Activated effector memory CD4-positive, alpha-beta T cell treated with Interleukin-2 at 50 U/mL for 16 hours (primary cell): ENCODE measurements at places on chromosomes 2 and 18.

GRCh38 chr18:74351354-74351753, 35.7 kb downstream of the C18orf63 start:
- DNase-seq, result no peak

DNA sequence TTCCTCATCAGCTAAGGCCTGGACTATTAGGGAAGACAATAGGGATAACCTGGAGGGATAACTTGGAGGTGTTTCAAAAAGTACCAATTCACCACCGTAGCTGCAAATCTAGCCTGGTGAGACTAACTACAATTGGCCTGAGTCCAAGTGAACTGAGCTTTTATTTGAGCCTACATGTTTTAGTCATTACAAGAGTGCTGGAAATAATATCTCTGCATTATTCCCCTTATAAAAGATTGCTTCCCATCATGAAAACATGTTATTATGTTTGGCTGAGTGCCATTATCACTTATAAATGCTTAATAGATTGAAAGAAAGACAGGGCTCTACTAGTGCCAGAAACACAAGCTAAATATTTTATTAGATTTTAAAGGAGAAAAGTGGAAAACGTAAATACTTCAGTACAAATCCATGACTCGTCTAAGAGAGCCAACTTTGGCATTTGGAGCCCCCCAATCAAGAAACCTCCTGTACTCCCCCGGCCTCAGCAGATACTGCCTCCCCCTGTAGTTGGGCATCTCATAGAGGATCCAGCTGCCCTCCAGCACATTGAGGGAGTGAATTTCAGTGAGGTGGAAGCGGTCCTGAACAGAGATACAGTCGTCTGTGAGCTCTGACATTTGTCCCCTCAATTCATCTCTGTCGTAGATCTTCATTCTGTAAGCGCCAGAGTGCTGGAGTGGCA, 3.6 kb downstream of the CRYGB start:
- DNase-seq, result no peak

GRCh38 chr2:215171151-215171550, 32.7 kb upstream of the ABCA12 start:
- no peak for DNase-seq

GRCh38 chr2:212484563-212485080, 54.0 kb downstream of the ERBB4 start:
- DNase-seq, result no peak

GRCh38 chr2:151840216-151841046, 12.2 kb upstream of the ARL5A start:
- DNase-seq, result no peak

GRCh38 chr2:221641181-221641871, 69.2 kb upstream of the EPHA4 start:
- DNase-seq, result no peak

GRCh38 chr18:69102959-69103358, 297.7 kb upstream of the DOK6 start:
- no peak for DNase-seq

- DNase-seq, result no peak
Measured at GRCh38 chr18:74382481-74383017, 66.9 kb downstream of the C18orf63 start.

GRCh38 chr2:239380831-239381708, 19.8 kb downstream of the HDAC4 start:
- DNase-seq, result peak; percentile 53

- no peak for DNase-seq
Measured at GRCh38 chr18:54129448-54130067, 94.9 kb downstream of the MBD2 start.

- DNase-seq, result peak; percentile 25
Measured at GRCh38 chr2:96856776-96857666, 795 bp downstream of the ANKRD39 start.

DNA sequence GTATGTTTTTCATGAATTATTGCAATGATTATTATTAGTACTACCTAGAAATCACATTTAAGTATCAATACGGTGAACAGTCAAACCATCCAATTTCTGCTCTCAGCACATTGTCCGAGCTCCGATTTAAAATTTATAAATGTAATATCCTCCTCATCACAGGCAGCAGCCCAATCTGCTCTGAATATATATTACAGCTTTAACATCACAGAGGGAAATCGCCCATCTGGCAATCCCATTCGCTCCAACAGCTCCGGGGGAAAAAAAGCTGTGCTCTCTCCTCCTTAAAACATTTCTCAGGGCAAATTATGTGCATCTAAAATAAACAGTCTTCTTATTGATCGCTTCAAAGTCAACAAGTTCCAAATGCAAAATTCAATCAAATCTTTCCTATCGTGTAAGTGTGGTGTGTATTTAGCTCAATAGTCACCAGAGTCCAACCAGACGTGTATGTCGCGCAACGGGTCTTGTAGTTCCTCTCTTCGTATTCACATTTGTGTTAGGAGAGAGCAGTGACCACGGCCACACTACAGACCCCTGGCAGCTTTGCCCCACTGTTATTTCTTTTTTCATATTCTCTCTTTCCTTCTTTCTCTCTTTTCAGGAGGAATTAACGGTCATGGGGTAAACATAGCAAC, 2.4 kb downstream of the FIGN start:
- no peak for DNase-seq

DNA sequence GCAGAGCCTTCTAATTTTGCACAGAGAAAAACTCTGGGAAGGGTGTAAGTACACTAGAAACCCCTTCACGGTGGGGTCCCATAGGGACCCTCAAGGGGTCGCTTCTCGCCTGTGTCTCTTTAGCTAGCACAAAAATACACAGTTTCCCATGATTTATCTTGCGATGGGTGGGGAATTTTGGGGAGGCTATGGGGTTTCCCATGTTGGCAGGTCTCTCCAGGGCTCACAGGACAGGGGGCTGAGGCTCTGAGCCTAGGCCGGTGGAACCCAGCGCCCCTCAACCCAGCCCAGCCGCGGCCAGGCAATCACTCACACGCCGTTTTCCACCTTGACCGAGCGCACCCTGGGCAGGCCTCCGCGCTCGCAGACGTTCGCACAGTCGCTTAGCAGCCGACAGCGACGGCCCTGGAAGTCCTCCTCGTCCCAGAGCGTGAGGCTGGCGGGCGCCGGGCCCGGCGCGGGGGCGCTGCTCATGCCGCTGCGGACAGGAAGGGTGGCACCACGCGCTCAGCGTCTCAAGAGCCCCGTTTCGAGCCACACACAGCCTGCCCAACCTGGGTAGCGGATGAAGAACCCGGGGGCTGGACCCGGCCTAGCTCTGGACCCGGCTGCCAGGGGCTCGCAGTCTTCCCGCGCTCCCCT, 398 bp downstream of the CRYBA2 start:
- DNase-seq, result no peak

GRCh38 chr18:27656167-27656778, 471.2 kb upstream of the CHST9 start:
- DNase-seq, result no peak

- no peak for DNase-seq
Measured at GRCh38 chr2:44135771-44136170, 32.9 kb upstream of the PPM1B start.

GRCh38 chr2:60414495-60415138, 138.8 kb downstream of the BCL11A start:
- no peak for DNase-seq

DNA sequence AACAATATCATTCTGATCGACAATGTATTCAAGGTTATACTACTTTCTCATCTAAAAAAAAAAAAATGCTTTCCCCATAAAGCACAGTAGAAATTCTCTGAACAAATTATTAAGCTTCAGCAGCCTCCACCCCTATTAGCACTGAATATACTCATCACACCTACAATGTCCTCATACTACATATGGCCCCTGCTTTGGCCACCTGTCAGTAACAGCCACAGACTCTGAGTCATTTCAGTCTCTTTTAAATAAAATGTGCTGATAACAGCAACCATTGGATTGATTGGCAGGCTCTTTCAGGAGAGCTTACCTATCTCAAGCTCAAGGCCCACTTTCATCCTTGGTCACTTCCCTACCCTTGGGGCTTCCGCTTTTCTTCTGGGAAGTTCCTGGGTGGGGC, 236.7 kb downstream of the TMX3 start:
- DNase-seq, result no peak

DNA sequence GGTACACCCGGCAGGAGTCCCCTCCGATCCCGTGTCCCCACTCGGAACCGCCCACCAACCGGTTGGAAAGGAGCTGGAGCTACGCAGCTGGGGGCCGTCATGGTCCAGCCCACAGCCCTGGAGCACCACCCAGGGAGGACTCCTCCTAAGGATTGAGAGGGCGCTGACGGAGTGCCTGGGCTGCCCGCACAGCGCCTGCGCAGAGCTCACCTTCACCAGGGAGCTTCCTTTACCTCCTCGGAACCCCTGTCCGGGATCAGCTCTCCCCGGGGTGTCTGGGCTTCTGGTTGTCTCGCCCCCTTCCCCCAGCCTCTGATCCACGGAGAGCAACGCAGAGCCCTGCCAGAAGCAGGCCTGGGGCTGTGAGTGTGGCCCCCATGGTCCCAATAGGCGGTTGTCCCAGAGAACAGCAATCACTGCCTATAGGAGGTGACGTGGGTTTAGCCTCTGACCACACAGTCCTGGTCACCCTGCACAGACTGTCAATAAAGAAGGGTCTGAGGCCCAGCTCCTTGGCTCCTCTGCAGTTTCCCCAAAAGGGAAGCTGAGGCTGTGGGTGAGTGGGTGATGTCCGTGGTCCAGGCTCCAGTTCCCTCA, 14.6 kb downstream of the ALPG start:
- no peak for DNase-seq

GRCh38 chr2:216688731-216689340, 6.5 kb downstream of the IGFBP5 start:
- no peak for DNase-seq

DNA sequence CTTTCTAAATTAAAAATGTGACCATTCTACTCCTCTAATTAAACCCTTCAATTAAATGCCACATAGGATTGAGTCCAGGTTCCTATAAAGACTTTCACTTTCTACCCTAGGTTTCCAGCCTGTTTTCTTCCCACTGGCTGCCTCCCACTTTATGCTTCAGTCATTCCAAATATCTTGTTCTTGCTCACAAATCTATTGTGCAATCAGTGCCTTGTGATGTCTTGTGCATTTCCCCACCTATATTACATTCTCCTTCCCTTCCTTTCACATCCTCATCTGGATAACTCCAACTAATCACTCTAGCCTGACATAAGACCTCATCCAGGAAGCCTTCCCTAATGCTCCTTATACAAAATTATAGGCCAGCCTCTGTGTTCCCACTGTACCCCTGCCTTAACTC, 281.7 kb upstream of the LRATD1 start:
- no peak for DNase-seq

- DNase-seq, result no peak
Measured at GRCh38 chr18:62986490-62986889, 271.1 kb downstream of the PHLPP1 start.

- no peak for DNase-seq
Measured at GRCh38 chr2:150939087-150939486, 322.6 kb downstream of the RBM43 start.

- DNase-seq, result no peak
Measured at GRCh38 chr2:107529146-107529545, 297.5 kb upstream of the RGPD4 start.

GRCh38 chr2:153935511-153935910, 63.8 kb downstream of the GALNT13 start:
- DNase-seq, result no peak

GRCh38 chr18:49851624-49852023, 38.3 kb upstream of the ACAA2 start:
- DNase-seq, result no peak

GRCh38 chr2:224990710-224991109, 51.6 kb downstream of the DOCK10 start:
- no peak for DNase-seq

DNA sequence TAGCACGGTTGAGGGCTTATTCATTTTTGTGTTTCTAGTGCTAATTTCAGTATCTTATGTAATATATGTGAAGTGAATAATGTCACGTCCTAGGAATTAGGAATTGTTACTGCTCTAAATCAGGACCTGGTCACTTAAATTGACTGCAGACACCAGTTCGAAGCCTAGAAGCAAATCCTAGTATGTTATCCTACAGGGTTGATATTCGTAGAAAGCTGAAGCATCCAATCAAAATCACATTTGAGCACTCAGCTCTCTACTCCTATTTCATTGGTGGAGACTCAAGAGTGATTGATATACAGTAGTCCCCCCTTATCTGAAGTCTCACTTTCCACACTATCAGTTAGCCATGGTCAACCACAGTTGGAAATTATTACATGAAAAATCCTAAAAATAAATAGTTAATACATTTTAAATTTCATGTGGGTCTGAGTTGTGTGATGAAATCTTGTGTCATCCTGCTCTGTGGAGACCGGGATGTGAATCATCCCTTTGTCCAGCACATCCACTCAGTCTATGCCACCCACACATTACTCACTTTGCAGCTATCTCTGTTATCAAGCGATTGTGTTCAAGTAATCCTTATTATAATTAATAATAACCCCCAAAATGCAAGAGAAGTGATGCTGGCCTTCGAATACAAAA, 35.2 kb upstream of the SCN9A start:
- no peak for DNase-seq

DNA sequence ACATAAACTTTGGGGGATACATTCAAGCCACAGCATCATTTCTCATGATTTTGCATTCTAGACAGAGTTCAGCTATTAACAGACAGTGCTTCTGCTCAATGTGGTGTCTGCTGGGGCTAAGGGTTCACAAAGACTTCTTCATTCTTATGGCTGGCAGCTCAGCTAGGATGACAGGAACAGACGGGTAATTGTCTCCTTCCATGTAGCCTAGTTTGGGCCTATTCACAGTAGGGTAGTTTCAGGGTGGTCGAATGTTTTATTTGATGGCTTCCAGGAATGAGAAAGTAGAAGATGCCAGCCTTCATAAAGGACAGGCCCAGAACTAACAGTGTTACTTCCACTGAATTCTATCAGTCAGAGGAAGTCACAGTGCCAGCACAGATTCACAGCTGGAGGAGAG, 26.0 kb upstream of the BCL2L11 start:
- no peak for DNase-seq

DNA sequence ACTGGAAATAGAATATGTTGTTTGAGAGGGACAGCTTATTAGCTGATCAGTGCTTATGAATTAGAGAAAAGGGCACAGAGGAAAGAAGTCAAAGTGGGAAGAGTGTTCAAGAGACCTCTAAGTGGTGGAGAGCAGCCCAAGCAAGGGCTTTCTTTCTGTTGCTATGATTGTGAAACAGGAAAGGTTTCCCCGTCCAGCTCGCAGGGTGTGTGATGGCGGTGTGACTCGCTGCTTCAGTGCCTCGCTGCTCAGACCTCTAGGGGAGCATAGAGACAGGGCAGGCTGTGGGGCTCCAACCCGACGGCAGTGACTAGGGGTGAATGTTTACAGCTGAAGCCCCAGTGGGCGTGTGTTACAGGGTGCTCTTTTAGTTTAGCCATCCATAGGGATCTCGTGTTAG, 166.5 kb upstream of the COPS8 start:
- DNase-seq, result no peak
